ENCODE measurements at places on chromosomes 2 and 18. TPM values are rescaled to one million over a fixed set of nuclear protein-coding genes. Genes with fewer than 3 reads are reported as not detected.

CKAP2L gene
- polyA plus RNA-seq: not detected

EDAR gene
- polyA plus RNA-seq: not detected

KCNF1 gene
- polyA plus RNA-seq: 0.93 TPM

TNS1 gene
- 245 TPM for polyA plus RNA-seq

ATP6V1C2 gene
- polyA plus RNA-seq: 0.79 TPM

CHRND gene
- not detected for polyA plus RNA-seq

SERPINB10 gene
- not detected for polyA plus RNA-seq

ARL5A gene
- 24.0 TPM for polyA plus RNA-seq

CHST9 gene
- polyA plus RNA-seq: not detected

UGT1A8 gene
- not detected for polyA plus RNA-seq

TTN gene
- polyA plus RNA-seq: 0.18 TPM

ACVR1C gene
- polyA plus RNA-seq: 52.4 TPM

ANKRD29 gene
- polyA plus RNA-seq: 9.9 TPM

TXNL1 gene
- polyA plus RNA-seq: 45.9 TPM

IL1F10 gene
- polyA plus RNA-seq: not detected

SCN9A gene
- polyA plus RNA-seq: 1.6 TPM

SCN2A gene
- polyA plus RNA-seq: 0.04 TPM

MAT2A gene
- polyA plus RNA-seq: 139 TPM

SLC9A4 gene
- 1.8 TPM for polyA plus RNA-seq
